ENCODE measurements at places on chromosomes 3 and 15.

DNA sequence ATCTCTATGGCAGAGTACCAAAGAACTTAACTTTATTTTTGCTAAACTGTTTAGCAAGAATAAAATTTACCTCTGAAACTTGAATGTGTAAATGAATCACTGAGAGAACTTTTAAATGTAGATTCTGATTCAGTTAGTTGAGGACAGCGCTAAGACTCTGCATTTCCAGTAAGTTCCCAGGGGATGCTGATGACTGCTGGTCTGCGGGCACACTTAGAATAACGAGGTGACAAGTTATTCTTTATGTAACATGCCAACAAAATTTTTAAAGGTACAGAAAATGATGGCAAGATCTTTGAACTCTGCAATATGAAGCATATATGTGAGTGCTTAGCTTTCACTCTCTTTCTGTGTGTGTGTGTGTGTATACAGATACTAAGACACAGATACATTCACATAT, 56.4 kb downstream of the TGFBR2 start:
- no peak for DNase-seq

DNA sequence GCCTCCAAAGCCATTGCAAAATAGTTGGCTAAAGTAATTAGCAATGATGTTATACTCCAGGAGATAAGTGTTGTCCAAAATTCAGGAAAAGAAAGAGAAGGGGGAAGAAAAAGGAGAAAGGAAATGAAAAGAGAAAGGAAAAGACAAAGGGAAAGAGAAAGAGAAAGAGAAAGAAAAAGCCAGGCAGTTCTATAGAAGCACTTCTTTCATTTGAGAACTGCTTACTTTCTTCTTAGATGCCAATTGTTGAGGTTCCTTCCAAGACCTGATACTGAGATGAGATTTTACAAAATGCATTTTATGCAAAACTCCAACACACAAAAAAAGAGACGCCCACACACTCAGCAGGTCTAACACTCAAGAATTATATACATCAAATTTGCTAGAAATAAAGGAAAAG, 298.4 kb downstream of the KCNH8 start:
- no peak for DNase-seq

DNA sequence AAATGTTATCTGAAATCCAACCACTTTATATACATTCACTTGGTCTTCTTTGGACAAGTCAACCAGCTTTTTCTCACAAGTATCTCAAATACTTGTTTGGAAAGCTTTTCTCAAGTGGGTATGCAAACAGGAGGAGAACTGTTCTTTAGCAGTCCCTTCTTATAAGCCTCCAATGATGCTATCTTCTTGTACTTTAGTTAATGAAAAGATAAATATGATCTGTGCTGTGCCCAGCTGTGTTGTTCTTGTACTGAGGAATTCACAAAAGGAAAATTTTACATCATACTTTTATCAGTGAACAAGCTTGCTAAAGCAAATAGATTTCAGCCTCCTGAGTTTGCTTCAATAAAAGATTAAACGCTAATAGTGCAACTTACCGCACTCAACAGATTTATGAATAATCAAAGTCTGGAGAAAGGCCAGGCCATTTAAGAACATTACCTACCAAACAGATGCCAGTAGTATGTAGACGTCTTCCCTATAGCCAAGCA, 395.2 kb downstream of the MECOM start:
- DNase-seq = no peak

GRCh38 chr3:11465744-11466616, 177.7 kb downstream of the VGLL4 start:
- DNase-seq = no peak

- DNase-seq = no peak
These were observed 21.8 kb downstream of the EMC7 start for GRCh38 chr15:34079904-34080303.

GRCh38 chr3:114850898-114851297, 296.2 kb downstream of the ZBTB20 start:
- DNase-seq = no peak

Measured in Right ventricle myocardium inferior (tissue), 1 donor.